Cardiac septum (tissue), 1 donor: ENCODE measurements at places on chromosomes 2 and 18.

DNA sequence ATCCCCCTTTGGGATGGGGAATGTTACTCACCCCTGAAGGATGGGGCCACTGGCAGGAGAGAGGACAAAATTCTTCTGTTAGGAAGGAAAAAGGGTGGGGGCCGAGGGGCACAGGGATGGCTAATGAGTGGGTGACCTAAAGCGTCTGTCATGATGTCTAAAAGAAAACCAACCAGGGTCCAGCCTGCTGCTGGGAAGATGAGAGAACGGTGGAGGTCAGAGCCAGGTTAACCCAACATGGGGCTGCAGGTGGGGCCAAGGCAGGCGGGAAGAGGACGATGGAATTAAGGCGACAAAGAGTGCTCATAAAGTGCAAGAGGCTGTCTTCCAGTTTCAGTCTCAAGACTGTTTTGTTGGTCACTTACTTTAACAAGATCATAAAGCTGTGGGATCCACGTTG, 90.2 kb downstream of the SMIM21 start:
- no peak for DNase-seq

DNA sequence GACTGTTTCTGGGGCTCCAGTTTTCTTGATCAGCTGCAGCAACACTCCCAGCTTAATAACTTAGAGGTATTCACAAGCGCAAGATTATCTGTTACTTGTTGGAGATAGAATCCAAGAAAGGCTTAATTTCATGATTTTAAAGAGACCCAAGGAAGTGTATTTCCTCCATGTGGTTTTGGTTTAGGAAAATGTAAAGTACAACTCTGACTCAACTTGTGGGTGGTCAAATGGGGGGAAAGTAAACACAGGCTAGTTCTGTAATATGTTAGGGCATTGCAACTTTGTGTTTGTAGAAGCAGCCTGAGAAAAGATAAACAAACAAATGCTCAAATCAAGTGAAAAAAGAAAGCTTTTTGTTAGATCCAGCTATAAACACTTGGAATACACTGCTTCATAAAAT, 90.1 kb upstream of the COL3A1 start:
- DNase-seq, result no peak

- DNase-seq, result no peak
Observed at GRCh38 chr2:169721016-169721415, 12.6 kb upstream of the KLHL23 start.

DNA sequence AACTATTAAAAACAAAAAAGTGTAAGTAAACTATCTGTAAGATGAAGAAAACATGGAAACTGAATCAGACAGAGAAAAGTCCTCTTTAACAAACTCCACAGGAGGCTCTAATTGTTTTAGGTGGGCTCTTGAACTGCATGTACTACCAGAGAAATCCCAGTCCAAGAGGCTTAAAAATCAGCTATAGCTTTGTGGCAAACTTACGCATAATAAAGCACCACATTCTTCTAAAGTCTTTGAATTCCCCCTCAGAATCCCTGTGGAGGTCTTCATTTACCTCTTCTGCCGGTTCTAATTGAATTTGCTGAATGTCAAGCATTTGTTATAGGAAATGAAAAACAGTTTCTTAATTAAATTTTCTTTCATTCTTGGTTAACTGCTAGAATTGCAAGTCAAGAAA, 40.8 kb downstream of the CHN1 start:
- DNase-seq, result no peak

DNA sequence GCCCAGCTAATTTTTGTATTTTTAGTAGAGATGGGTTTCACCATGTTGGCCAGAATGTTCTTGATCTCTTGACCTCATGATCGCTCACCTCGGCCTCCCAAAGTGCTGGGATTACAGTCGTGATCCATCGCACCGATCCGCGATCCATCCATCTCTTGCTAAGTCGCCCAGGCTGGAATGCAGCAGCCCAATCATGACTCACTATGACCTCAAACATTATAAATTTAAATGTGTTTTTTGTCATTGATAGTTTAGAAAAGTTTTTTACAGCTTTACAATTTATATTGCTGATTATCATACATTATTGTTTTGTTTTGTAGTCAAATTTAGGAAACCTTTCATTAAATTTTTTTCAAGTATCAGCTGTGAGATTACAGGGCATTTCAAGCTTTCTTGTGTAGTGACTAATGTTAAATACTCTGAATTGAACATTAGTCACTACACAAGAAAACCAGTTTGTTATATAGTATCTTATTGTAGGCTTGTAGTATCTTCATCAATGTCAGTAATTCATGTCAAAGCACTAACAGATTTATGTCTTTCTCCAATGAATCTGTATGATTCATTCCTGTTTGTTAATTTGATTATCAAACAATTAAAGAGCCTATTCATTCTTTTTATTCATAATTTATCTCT, 37.5 kb downstream of the NR4A2 start:
- DNase-seq, result no peak

DNA sequence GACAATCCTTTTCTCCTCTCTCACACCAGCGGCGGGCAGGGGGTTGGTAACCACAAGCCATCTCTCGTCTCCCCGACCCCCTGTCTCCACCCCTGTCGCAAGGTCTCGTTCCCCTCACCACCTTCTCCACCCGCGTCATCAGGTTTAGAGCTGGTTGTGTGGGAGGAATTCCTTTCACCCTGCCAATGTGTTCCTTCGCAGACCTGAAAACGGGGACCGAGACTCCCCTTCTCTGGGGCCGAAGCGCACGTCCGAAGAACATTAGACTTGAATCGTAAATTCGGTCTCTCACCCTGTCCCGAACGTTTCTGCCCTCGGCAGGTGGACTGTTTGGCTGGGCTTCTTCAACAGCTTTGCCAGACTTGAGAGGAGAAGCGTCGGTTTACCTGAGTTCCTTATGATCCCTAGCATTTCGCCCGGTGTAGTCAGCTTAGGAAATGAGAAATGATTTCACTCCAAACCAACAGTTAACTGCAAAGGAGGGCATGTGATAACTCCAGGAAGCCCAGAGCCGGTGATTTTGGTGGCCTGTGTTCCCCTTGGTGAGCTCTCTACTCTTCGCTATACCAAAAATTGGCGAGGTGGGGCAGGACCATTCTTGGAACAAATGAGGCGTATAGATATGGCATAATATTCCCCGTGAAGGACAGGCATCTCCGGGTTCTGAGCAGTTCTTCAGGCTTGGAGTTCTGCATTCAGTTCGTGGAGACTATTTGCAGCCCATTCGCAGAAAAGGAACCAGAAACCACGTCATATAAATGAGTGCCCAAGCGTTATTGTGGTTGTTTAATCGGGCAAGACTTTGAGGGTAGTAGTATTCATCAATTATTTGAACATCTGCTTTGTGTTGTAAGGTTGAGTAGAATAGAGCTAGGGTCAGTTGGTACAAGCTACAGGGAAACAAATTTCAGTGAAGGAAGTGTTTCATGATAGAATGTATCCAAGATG, 694 bp downstream of the CFAP36 start:
- DNase-seq, result no peak

GRCh38 chr2:240874715-240875227, 6.1 kb downstream of the AGXT start:
- no peak for DNase-seq

DNA sequence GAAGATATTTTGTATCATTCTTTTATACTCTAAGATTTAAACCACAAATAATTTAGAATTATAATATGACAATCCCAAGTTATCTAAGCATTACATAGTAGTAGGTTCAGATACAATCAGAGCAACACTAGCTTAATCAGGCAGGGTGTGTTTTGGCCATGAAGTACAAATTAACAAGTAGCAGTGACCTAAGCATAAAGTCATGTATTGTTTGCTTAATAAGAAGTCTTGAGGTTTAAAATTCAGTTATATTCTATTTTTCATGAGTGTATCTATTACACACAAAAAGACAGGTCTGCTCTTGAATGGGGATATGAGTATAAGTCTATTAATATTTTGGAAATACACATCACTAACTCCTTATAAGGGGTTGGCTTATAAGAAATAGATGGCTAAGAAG, 39.9 kb downstream of the DYNAP start:
- no peak for DNase-seq

DNA sequence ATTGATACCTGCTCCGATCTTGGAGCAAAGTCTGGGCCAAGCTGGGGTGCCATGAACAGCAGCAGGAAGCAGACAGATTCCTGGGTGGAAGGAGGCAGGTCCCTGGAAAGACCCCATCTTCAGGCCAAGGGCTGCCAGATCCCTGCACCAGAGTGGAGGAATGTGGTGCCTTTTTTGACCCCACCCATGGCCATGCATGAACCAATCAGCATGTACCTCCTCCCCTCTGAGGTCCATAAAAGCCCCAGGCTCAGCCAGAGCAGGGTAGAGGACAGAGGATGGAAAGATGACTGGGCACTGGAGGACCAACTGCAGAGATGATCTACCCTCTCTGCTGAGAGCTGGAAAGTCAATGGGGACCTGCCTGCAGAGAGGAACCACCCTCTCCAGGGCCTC, 34.4 kb upstream of the ID2 start:
- DNase-seq, result no peak

DNA sequence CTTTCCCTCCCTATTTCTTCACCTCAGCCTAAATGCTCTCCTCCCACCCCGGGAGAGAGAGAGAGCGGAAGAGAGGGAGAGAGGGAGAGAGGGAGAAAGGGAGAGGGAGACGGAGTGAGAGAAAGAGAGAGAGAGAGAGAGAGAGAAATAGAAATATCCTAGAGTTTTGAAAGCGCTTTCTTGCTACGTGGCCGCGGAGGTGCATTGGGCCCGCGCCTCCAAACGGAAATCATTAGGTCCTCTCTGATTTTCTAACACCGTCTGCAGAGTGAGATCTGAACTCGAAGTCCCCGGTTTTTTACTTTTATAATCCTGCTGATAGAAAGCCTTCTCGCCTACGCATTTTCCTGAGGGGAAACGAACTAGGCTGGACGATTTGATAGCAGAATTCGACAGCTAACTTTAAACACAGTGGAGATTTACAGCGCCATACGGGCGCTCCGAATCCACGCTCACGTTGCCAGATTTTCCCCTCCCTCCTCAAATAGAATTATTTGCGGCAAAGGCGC, 903 bp upstream of the EVX2 start:
- DNase-seq, result peak; percentile 15
